EH (cell line): ENCODE measurements at places on chromosomes 3 and 15.

DNA sequence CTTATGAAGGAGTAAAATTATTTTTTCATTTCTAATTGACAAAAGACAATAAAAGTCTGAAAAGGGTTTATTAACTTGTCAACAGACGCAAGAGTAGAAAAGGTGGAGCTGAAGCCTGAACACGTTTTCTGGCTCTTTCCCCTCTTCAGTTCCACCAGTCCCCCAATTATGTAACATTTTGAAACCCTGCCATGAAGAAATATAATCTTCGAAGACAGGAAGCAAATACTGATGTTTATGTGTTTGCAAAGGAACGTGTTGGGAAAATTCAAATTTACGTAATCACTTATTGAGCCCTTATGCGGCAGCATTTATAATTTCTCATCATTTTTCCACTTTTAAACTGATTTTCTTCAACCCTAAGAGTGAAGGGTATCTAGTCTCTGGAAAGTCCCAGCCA, 767 bp downstream of the AP3S2 start:
- DNase-seq, result peak; percentile 15

- DNase-seq, result no peak
Measured at GRCh38 chr3:59775761-59776325, 726.0 kb upstream of the CFAP20DC start.

GRCh38 chr3:82783194-82783593, 1021.7 kb upstream of the GBE1 start:
- DNase-seq, result no peak

DNA sequence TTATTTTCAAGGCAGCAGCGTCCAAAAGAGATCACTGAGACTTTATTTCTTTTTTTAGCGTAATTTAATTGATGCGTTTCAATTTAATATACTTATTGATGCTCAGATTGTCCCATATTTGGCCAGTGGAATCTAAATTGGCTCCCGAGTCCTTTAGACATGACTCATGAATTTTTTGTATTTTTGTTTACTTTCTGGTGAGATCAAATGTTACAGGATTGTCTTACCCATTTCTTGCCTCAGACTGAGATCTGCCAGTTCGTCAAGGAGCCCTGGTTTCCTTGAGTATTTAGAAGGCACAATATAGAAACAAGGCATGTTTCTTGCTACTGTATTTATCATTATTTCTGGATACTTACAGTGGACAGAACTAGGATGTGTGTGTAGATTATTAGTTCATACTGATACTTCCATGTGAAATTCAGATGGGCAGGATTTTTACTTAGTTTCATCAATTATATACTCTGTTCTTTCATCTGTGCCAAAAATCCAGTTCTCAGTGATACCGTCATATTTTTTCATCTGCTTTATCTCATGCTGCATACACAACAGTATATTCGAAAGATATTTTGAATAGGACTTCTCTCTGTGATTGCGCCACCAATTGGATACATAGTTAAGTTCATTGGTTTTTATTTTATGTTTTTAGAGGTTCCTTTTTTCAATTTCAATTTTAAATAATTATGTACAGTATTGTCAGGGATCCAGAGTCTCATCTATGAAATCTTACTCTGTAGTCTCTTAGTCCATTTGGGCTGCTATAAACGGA, 436.9 kb upstream of the C2CD4B start:
- peak; percentile 44 for DNase-seq

DNA sequence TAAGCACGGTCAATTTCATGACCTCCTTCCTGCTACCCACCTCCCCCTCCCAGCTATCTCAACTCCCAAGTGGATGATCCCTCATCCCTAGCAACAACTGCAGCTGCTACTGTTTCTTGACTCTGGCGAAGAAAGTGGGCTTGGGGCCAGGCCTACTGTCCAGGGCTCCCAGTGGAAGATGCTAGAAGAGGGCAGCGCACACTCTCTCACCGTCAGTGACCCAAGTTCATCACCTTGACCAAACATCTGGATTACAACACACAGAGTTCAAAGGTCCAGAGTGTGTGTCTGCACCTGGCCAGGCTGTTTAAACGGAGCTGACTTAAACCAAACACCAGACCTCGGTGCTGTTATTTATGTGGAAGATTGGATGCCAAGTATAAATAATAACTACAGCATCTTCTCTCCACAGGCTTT, 385.6 kb downstream of the SHQ1 start:
- DNase-seq, result no peak
